Left ventricle myocardium inferior (tissue), 1 donor: ENCODE measurements at places on chromosomes 16 and 17. TPM values are rescaled to one million over a fixed set of nuclear protein-coding genes. Genes with fewer than 3 reads are reported as not detected.

- no peak for DNase-seq
Observed at GRCh38 chr16:50166511-50167500, 13.7 kb downstream of the TENT4B start.

- peak; percentile 82 for DNase-seq
Observed at GRCh38 chr16:89556750-89557689, 3.5 kb upstream of the RPL13 start.

GRCh38 chr16:69190598-69190997 is 3.6 kb downstream of the SNTB2 start:
- no peak for DNase-seq

Gene SCNN1B
- not detected for total RNA-seq

Gene CDH3
- total RNA-seq: 0.08 TPM

GRCh38 chr16:27892879-27893278 is 170.6 kb downstream of the GSG1L start:
- DNase-seq: no peak

Gene CPNE7
- total RNA-seq: not detected

Gene TIMP2
- total RNA-seq: 91.8 TPM

Gene CMTM2
- not detected for total RNA-seq
